ENCODE measurements at places on chromosomes 7 and 10.
A peak's percentile ranks its signal among the peaks of the same experiment; 100 is the strongest.

DNA sequence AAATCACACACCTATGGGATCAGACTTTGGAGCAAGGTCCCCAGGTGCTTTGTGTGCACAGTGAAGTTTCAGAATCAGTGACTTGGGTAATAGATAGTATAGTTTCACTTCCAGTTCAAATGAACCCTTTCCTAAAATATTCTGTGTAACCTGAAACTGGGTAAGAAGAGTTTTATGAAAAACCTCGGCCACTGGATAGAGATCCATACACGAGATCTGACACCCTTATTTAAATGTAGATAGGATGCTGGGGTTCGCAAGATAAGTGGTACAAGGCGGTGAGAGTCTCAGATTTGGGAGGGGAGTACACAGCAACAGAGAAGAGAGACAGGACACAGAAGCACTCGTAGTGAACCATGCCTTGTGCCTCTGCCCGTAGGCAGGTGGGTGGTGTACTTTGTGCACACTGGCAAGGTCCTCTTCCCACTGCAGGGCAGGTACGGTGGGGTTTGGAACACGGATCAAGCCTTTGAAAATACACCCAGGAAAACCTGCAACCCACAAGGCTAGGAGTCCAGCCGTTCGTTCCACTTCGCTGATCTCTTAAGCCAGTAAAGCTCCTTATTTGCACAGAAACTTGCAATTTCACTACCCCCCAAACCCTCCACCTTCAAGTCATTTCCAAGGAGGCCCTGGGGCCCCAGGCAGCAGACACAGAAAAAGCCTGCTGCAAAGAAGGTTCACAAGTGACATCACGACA, 162.8 kb downstream of the USP6NL start:
- no peak for DNase-seq
- H3K27ac ChIP-seq = no peak overlapping the region
- no peaks in the 10 kb centered on the region for H3K4me1 ChIP-seq
- no peak overlapping the region for H3K4me3 ChIP-seq

DNA sequence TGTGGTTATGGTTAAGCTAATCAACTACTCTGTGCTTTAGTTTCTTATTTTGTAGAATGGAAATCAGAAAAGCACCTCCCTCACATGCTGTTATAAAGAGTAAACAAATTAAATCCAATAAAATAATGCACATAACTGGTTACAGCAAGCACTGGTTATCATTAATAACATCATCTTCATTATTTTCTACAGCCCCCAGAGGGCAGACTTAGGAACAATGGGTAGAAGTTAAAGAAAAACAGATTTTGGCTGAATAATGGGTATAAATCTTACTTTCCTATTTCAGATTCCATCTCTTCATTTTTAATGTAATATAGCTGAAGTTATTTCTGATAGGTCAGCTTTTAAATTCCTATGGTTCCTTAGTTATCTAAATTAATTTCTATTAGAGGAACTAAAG, 126.5 kb downstream of the DOCK4 start:
- DNase-seq = no peak
- no peaks in the 10 kb centered on the region for H3K36me3 ChIP-seq
- no peak overlapping the region for H3K27ac ChIP-seq
- peaks cover 22% of the 10 kb centered on the region for H3K4me1 ChIP-seq

GRCh38 chr7:123351516-123352505, 152.0 kb upstream of the SLC13A1 start:
- H3K4me3 ChIP-seq = no peak overlapping the region
- DNase-seq = no peak
- H3K27ac ChIP-seq = no peak overlapping the region

- DNase-seq = peak; percentile 62
- H3K27me3 ChIP-seq = no peaks in the 10 kb centered on the region
- no peaks in the 10 kb centered on the region for H3K36me3 ChIP-seq
- peaks cover 16% of the 10 kb centered on the region for H3K4me1 ChIP-seq
- no peak overlapping the region for H3K4me3 ChIP-seq
- no peak overlapping the region for H3K27ac ChIP-seq
Measured at GRCh38 chr10:35386594-35387174, 50.4 kb downstream of the CCNY start.

- no peaks in the 10 kb centered on the region for H3K27me3 ChIP-seq
- H3K4me3 ChIP-seq = no peak overlapping the region
- no peaks in the 10 kb centered on the region for H3K36me3 ChIP-seq
- H3K27ac ChIP-seq = no peak overlapping the region
Measured at GRCh38 chr7:24908727-24909126, 71.3 kb downstream of the OSBPL3 start.

DNA sequence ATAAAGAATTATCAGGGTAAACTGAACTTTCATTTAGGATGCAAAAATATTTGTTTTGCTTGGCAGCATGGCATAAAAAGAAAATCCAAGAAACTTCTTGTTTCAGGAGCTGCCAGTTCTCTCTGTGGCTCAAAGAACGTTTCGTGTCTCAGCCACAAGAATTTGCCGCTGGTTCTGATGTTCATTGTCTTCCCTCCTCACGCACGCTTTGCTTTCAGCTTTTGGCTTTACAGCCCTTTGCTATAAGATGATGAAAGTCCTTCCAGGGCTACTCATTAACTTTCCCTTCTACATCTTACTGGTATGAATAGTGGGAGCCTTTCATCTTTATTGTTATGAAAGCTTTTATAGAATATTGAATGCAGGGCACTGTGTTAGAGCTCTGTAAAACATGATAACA, 124.7 kb downstream of the BICC1 start:
- no peak overlapping the region for H3K27ac ChIP-seq
- no peaks in the 10 kb centered on the region for H3K27me3 ChIP-seq
- H3K4me3 ChIP-seq = no peak overlapping the region
- no peak for DNase-seq
- no peaks in the 10 kb centered on the region for H3K36me3 ChIP-seq

DNA sequence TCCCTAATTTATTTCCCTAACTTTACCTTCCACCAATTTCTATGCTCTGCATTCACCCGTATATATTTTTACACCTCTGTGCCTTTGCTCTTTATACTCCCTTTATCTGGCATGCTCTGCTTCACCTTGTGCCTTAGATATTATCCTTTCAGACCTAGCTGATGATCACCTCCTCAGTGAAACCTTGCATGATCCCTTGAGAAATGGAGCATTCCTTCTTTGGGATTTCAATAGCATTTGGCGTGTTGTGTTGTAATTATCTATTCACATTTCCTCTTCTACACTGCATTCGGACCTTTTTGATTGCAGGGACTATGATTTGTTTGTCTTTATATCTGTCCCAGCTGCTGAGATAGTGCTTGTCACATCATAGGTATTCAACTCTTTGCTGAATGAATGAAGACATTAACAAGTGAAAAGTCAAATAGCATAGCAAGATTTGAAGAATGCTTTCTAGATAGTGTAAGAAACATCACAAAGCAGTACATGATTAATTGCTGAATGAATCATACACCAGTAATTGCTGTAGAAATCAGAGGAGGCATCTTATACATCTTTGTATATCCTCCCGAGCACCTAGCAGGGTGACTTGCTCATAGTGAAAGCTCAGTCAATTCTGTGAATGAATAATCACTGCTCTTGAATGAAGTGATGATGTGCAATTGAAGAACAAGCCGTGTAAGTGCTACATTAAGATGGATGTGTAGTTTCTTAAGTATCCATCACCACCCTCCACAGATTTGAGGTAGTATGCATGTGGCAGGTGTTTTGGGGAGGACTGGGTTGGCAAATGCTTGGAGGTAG, 2.0 kb upstream of the TM9SF3 start:
- no peaks in the 10 kb centered on the region for H3K27me3 ChIP-seq
- no peak for DNase-seq
- H3K27ac ChIP-seq = no peak overlapping the region

DNA sequence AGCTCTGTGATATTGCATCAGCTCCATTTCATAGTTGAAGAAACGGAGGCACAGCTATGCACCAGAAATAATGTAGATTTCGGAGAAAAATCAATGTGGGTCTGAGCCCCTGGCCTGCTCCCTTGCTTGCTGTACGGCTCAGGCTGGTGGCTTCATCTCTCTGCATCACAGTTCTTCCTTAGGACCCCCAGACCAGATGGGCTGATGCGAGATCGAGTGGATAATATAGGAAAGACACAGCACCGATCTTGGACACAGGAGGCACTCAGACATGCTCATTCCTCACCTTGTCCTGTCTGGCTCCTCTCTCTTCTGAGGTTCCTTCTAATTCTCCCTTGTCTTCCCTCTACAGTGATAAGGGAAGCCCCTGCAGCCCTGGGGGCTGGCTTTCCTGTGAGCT, 365.9 kb upstream of the ZMIZ1 start:
- no peaks in the 10 kb centered on the region for H3K27me3 ChIP-seq
- H3K4me1 ChIP-seq = no peaks in the 10 kb centered on the region
- no peak for DNase-seq
- no peak overlapping the region for H3K27ac ChIP-seq

Data from adrenal gland (tissue), 19 donors.